Activated CD4-positive, alpha-beta T cell treated with anti-CD3 and anti-CD28 coated beads, Interleukin-2, amount 50 U/mL, for 24 hours (primary cell): ENCODE measurements at places on chromosomes 4 and X.

DNA sequence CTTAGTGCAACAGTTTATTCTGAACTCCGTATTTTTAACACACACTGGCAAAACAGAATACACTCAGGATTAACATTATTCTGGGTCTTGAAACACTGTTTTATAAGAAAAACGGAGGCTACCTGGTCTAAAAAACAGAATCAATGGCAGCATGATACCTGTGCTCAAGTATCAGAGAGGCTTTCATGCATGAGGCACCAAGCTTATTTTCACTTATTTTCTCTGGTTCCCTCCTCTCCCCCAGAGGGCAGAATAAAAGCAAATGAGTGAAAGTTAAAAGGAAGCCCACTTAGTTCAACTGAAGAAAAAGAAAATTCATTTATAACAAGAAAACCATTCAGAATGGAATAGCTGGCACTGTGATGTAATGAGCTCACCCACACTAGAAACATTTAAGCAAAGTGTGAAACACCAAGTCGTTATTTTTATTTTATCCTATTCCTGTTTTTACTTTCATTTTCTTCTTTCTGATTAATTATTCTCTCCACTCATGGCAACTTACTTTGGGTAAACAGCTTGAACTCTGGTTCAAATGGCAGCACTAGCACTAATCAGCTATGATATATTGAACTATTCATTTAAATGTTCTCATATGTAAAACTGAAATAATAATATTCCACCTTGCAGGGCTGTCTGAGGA is 211.8 kb downstream of the PPP3CA start:
- DNase-seq: no peak

DNA sequence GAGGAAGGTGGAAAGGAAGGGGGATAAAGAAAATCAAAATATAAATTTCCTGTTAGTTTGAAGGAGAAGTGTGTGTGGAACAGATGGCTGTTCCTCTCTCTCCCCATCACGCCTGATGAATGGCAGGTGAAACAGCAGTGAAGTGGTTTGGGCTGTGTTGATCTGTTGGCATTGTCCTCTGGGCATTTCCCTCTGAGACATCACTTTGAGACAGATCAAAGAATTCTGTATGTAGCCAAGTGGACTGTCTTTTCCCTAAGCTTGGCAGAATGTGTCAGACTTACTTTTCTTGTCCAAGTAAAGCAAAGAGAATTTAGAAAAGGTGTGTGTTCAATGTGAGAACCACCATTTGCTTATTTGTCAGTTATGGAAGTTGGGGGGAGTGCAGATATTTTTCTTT is 47.5 kb downstream of the SEPTIN11 start:
- no peak for DNase-seq

GRCh38 chr4:6692379-6692778 is 1.3 kb upstream of the S100P start:
- no peak for DNase-seq

GRCh38 chr4:11507920-11508319 is 79.2 kb upstream of the HS3ST1 start:
- DNase-seq: no peak

GRCh38 chr4:77229433-77229832 is 72.4 kb downstream of the CCNG2 start:
- DNase-seq: no peak

GRCh38 chr4:184550476-184550875 is 76.1 kb upstream of the IRF2 start:
- no peak for DNase-seq

DNA sequence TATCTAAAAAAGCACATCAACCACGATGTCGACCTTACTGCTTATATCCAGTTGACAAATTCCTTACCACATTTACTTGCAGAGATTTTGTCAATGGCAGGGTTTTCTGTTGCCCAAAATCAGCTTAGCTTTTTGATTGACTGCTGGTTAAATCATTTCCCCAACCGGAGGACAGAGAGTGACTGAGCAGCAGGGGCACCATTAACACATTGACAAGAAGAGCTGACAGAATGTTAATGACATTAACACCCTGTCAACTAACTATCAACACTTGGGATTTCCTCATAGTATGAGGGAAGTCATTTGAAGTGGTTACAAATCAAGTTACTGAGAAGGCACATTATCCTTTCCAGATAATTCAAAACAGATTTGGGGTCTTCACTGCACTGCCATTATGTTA is 368.4 kb downstream of the RPA4 start:
- no peak for DNase-seq

- DNase-seq: no peak
These were observed 446.5 kb downstream of the SPRY1 start for GRCh38 chr4:123843137-123843536.

GRCh38 chr4:127669691-127670090 is 36.9 kb downstream of the INTU start:
- no peak for DNase-seq

- DNase-seq: no peak
These were observed 37.1 kb downstream of the VEGFC start for GRCh38 chr4:176755613-176756012.

DNA sequence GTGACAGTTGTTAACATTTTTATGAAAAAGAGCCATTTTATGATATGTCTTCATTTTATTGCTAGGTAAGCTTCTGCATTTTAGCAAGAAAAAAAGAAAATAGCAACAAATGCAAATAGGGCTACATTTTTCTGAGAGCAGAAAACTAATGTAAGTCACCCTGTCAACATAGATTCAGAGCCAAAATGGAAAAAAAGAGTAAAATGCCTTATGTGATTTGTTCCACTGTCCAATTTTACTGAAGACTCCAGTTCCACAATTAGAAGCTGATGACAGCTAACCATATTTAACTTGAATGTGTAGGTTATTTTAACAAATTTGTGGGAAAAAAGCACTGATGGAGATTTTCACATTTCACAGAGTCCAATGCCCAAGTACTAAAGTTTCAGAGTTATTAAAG is 772.3 kb downstream of the FAT4 start:
- no peak for DNase-seq

GRCh38 chrX:115949900-115950822 is 220.4 kb upstream of the AGTR2 start:
- DNase-seq: no peak

- no peak for DNase-seq
These were observed 33.5 kb downstream of the SGMS2 start for GRCh38 chr4:107858158-107858742.

- no peak for DNase-seq
These were observed 67.1 kb downstream of the ATXN3L start for GRCh38 chrX:13252726-13253125.

GRCh38 chr4:141117935-141118334 is 15.3 kb downstream of the RNF150 start:
- DNase-seq: no peak

- no peak for DNase-seq
These were observed 85.8 kb upstream of the PUDP start for GRCh38 chrX:7233580-7234406.

DNA sequence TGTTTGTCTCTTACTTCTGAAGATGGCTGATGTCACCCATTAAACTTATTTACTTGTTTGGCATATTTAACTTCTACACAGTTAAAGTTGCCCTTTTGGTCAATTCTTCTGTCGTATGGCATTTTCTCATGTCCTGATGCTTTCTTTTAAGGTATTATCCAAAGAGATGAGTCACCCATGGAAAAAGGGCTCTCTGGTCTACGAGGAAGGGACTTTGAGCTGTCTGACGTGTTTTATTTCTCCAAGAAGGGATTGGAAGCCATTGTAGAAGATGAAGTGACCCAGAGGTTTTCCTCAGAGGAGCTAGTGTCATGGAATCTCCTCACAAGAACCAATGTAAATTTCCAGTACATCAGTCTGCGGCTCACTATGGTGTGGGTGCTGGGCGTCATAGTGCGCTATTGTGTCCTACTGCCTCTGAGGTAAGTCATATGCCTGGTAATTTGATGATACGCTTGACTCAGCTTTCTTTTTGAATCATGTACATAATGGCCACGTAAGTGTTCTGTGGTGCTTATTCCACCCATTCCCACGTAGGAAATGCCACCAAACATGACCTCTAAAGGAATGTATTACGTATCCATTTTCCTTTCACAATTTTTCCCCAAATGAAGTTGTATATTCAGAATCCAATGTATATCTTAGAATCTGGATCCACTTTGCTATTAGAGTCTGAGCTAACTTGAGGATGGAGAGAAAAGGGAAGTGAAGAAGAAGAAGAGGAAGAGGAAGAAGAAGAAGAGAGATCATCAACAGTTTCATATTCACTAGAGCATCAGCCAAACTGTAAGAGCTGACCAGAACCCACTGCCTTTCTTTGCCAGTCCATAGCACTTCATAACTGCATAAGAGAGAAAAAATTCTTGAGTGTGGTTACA is 45.7 kb downstream of the GPAT3 start:
- no peak for DNase-seq

DNA sequence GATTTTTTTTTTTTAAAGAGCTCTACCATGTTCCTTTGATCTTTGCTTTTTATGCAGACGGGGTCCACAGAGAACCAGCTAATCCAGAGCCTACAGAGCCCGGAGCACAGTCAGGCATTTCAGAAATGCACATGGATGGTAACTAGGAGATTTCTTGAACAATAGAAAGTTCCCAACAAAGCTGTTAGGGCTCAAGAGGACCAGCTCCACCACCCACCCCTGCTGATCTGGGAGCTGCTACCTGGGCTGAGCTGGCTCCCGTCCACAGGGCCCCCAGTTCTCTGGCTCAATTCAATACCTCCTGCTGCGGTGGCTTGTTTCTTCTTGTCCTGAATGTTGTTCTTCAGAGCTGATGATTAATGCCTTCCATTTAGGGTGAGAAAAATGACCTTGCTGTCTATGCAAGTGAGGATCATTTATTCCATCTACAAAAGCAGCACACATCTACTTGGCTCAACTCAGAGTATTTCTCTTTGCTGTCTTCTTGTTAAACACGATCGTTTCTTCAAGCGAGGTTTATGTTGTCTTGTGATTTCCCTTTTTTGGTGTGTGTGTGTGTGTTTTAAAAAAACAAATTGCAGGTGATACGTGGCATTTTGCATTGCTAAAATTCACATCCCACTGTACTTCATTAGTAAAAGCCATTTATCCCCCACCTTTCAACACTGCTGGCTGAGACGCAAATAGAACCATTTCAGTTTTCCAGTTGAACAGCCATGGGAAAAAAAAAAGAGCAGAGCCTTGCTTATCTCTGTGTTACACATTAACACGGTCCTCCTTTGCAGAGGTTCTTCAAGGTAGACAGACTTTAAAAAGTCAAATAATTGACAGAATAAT is 31.3 kb downstream of the IGFBP7 start:
- no peak for DNase-seq
